Fibroblast of the aortic adventitia (primary cell): ENCODE measurements at places on chromosomes 2 and 18. TPM values are rescaled to one million over a fixed set of nuclear protein-coding genes. Genes with fewer than 3 reads are reported as not detected.

Gene DSC3
- total RNA-seq: 0.09 and 12.1 TPM in 2 replicates

Gene CRYBA2
- total RNA-seq: not detected in 2 replicates

Gene HOXD12
- total RNA-seq: not detected in 2 replicates

Gene CD207
- total RNA-seq: not detected in 2 replicates

Gene EXOC6B
- total RNA-seq: 28.4 and 30.2 TPM in 2 replicates

Gene PROM2
- 0.18 and 0.33 TPM in 2 replicates for total RNA-seq

Gene C18orf63
- not detected in 2 replicates for total RNA-seq

Gene CYRIA
- 0.54 and 5.6 TPM in 2 replicates for total RNA-seq

Gene RAX
- total RNA-seq: not detected in 2 replicates

Gene SPP2
- total RNA-seq: 0.36 TPM in 1 of 2 replicates, not detected in the other

Gene THSD7B
- 0.36 TPM in 1 of 2 replicates, not detected in the other for total RNA-seq

Gene CELF4
- total RNA-seq: not detected in 2 replicates

Gene FAM237A
- total RNA-seq: not detected in 2 replicates

Gene ADAM23
- total RNA-seq: 1.9 and 7.8 TPM in 2 replicates

Gene HNRNPLL
- total RNA-seq: 34.5 and 45.0 TPM in 2 replicates

Gene HOXD11
- not detected in 2 replicates for total RNA-seq

Gene LTBP1
- total RNA-seq: 90.7 and 947 TPM in 2 replicates

Gene CHN1
- total RNA-seq: 2.3 and 3.3 TPM in 2 replicates

Gene ALPG
- not detected in 2 replicates for total RNA-seq

Gene UGT1A5
- total RNA-seq: not detected in 2 replicates

Gene LRRC30
- total RNA-seq: not detected in 2 replicates

Gene RAB6C
- total RNA-seq: not detected in 2 replicates

Gene HOXD9
- not detected in 2 replicates for total RNA-seq

Gene OSBPL1A
- total RNA-seq: 80.4 and 93.9 TPM in 2 replicates

Gene SLC8A1
- total RNA-seq: 39.1 and 112 TPM in 2 replicates

Gene TLX2
- not detected in 2 replicates for total RNA-seq

Gene ZSWIM2
- total RNA-seq: 0.18 TPM in 1 of 2 replicates, not detected in the other

Gene TMEM37
- not detected in 2 replicates for total RNA-seq

Gene VIL1
- total RNA-seq: not detected in 2 replicates

Gene FOXI3
- total RNA-seq: not detected in 2 replicates

Gene DSG1
- total RNA-seq: not detected in 2 replicates

Gene ZNF2
- 3.0 and 6.9 TPM in 2 replicates for total RNA-seq

Gene AKAIN1
- total RNA-seq: not detected in 2 replicates

Gene ABCG8
- total RNA-seq: not detected in 2 replicates

Gene WIPF1
- total RNA-seq: 20.5 and 24.6 TPM in 2 replicates

Gene PPP1R1C
- 1.4 TPM in 1 of 2 replicates, not detected in the other for total RNA-seq

Gene STARD6
- not detected in 2 replicates for total RNA-seq

Gene TTL
- 33.6 and 75.6 TPM in 2 replicates for total RNA-seq

Gene SP5
- not detected in 2 replicates for total RNA-seq

Gene IL1RL1
- total RNA-seq: 4.9 and 8.2 TPM in 2 replicates

Gene ABCB11
- total RNA-seq: not detected in 2 replicates

Gene DUSP19
- 1.6 and 4.8 TPM in 2 replicates for total RNA-seq

Gene COLEC11
- total RNA-seq: 0.09 and 0.65 TPM in 2 replicates

Gene PROKR1
- not detected in 2 replicates for total RNA-seq

Gene WDR75
- 28.7 and 55.7 TPM in 2 replicates for total RNA-seq

Gene CFC1
- not detected in 2 replicates for total RNA-seq

Gene NAT8
- not detected in 2 replicates for total RNA-seq

Gene PSTPIP2
- total RNA-seq: 2.0 and 6.4 TPM in 2 replicates

Gene RSAD2
- 0.63 and 4.0 TPM in 2 replicates for total RNA-seq
